ENCODE measurements at places on chromosomes 5 and 9.
A peak's percentile ranks its signal among the peaks of the same experiment; 100 is the strongest.

DNA sequence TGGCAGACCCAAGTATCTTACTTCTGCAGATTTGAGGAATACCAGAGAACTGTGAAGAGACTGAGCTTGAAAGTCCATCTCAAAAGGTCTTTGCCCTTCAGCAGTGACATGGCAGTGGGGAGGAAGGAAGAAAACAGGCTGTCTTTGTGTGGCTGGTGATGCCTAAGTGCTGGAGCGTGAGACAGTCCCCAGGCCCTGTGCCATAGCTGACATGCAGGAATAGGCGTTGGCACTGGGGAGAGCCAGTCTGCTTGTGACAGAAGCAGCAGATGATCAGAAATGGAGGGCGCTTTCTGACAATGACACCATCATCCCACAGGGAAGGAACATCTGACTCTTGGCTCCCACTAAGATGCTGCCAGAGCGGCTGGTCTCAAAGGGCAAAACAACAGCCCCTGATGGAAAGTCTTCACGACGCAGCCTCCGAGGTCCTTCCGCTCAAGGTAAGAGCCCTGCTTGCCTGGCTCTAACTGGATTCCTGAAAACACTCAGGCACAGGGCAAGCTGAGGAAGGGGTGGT, 15.5 kb upstream of the GLRX start:
- no peaks in the 10 kb centered on the region for H3K27me3 ChIP-seq
- no peak overlapping the region for H3K4me3 ChIP-seq
- no peak overlapping the region for H3K27ac ChIP-seq
- peaks cover 24% of the 10 kb centered on the region for H3K4me1 ChIP-seq
- DNase-seq: no peak
- H3K36me3 ChIP-seq: no peaks in the 10 kb centered on the region

DNA sequence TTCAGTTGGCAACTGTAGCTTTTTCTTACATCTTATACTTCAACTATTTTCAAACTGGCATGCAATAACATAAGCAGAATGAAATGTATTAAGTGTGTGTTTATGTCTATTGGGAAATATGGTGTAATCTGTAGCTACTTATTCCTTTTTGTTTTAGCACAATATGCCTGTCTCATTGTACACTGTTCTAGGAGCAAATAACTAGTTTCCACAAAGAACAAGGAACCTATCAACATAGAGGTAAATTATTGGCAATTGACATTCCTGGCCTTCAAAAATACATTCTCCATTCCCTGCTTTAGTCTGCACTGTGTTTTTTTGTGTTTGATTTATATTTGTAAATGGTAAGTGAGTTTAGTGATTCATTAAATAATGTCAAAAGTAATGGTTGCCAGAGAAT, 75.7 kb downstream of the FBXL7 start:
- no peaks in the 10 kb centered on the region for H3K36me3 ChIP-seq
- no peak for DNase-seq
- H3K4me3 ChIP-seq: no peak overlapping the region
- H3K4me1 ChIP-seq: no peaks in the 10 kb centered on the region
- H3K27ac ChIP-seq: no peak overlapping the region
- H3K27me3 ChIP-seq: no peaks in the 10 kb centered on the region

- no peak overlapping the region for H3K4me3 ChIP-seq
- no peak for DNase-seq
- no peaks in the 10 kb centered on the region for H3K4me1 ChIP-seq
- no peaks in the 10 kb centered on the region for H3K36me3 ChIP-seq
- H3K27ac ChIP-seq: no peak overlapping the region
- H3K27me3 ChIP-seq: no peaks in the 10 kb centered on the region
These were observed 140.6 kb downstream of the SLF1 start for GRCh38 chr5:94759022-94759421.

DNA sequence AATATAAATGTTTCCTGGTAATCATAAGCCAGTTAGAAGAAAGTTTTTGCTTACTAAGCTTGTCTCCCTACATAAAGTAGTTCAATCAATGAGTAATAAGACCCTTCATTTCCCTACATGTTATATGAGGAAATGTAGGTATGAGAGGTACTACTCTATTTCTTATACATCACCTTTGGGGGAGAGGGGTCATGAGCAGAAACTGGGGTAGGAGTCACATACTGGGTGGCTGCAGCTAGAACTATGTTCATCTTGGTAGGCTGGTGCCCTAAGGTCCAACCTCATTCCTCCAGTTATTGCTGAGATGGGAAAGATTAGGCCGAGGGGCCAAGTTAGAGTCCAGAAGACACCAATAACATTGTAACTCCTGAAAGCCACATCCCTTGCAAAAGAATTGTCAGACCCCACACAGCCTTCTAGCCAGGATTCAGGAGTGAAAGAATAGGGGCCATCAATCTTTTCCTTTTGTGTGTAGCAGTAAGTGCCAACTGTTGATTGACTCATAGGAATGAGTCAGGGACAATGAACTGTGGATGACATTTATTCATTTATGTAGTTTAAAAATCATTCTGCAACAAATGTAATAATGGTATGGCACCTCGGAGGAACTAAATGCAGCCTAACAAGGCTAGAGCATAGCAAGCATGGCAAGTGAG, 21.6 kb upstream of the SREK1 start:
- H3K4me1 ChIP-seq: no peaks in the 10 kb centered on the region
- no peak overlapping the region for H3K4me3 ChIP-seq
- no peaks in the 10 kb centered on the region for H3K36me3 ChIP-seq
- H3K27me3 ChIP-seq: no peaks in the 10 kb centered on the region
- no peak for DNase-seq

- DNase-seq: peak; percentile 49
- no peak overlapping the region for H3K27ac ChIP-seq
- no peaks in the 10 kb centered on the region for H3K36me3 ChIP-seq
- H3K4me3 ChIP-seq: no peak overlapping the region
- H3K27me3 ChIP-seq: no peaks in the 10 kb centered on the region
- no peaks in the 10 kb centered on the region for H3K4me1 ChIP-seq
These were observed 17.8 kb downstream of the NUDT2 start for GRCh38 chr9:34346873-34347799.

DNA sequence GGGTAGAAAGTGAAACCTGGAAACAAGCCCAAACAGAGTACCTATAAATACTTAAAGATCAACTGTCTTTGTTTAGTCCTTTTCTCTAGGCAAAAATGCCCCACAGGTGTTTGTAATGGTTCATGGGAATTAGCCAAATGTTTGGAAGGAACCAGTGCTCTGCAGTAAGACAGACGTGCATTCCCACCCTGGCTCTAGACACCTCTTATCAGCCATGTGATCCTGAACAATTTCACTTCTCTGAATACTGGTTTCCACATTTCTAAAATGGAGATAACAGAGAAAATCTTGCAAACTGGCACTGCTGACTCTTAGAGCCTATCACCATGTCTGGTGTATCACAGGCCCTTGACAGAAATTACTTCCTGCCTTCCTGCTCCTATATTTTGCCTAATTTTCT, 30.0 kb downstream of the GLIS3 start:
- DNase-seq: no peak
- H3K4me1 ChIP-seq: no peaks in the 10 kb centered on the region
- H3K4me3 ChIP-seq: no peak overlapping the region

DNA sequence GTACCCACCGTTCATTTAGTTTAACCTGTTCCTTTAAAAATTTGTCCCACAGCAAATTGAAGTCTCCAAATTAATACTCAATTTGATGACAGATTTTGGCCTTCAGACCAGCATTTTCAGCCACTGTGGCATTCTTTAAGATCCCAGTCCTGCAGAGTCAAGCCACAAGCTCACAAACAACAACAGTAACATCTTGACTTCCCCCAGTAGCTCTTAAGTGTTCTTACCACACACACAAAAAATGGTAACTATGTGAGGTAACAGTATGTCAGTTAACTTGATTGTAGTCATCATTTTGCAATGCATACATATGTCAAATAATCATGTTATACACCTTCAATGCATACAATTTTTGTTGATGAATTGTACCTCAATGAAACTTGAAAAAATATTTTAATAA, 247.9 kb downstream of the LURAP1L start:
- no peaks in the 10 kb centered on the region for H3K27me3 ChIP-seq
- no peak for DNase-seq
- no peak overlapping the region for H3K4me3 ChIP-seq
- no peak overlapping the region for H3K27ac ChIP-seq

GRCh38 chr5:158178535-158178934, 319.6 kb upstream of the CLINT1 start:
- H3K36me3 ChIP-seq: no peaks in the 10 kb centered on the region
- no peaks in the 10 kb centered on the region for H3K27me3 ChIP-seq
- H3K4me3 ChIP-seq: no peak overlapping the region
- no peak overlapping the region for H3K27ac ChIP-seq

DNA sequence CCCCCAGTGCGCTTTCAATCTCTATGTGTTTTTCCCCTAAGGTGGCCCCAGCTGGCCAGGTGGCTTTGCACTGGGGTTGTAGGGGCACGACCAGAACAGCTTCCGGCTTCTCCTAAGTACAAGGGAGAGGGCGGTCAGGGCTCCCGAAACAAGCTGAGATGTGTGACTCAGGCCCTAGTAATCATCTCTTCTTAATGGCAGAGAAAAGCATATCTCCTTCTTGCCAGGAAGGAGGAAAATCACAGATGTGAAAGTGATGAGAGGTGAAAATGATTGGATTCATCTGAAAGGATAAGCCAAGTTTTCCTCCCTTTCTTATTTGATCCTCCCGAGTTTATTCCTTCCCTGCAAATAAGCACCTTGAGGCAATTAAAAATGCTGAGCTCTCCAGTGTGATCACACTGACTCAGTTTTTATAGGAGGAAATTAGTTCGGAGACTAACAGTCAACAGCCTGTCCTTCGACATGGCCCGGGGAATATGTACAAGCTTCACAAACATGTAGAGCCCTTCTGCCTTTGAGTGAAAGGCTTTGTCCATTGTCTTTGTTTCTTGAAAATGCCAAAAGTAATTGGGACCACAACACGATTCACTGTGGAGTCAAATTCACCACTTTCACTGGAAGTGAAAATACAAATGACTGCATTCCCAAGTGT, 514.8 kb downstream of the PSAT1 start:
- no peak overlapping the region for H3K4me3 ChIP-seq
- H3K27ac ChIP-seq: no peak overlapping the region
- H3K27me3 ChIP-seq: no peaks in the 10 kb centered on the region
- H3K36me3 ChIP-seq: no peaks in the 10 kb centered on the region

DNA sequence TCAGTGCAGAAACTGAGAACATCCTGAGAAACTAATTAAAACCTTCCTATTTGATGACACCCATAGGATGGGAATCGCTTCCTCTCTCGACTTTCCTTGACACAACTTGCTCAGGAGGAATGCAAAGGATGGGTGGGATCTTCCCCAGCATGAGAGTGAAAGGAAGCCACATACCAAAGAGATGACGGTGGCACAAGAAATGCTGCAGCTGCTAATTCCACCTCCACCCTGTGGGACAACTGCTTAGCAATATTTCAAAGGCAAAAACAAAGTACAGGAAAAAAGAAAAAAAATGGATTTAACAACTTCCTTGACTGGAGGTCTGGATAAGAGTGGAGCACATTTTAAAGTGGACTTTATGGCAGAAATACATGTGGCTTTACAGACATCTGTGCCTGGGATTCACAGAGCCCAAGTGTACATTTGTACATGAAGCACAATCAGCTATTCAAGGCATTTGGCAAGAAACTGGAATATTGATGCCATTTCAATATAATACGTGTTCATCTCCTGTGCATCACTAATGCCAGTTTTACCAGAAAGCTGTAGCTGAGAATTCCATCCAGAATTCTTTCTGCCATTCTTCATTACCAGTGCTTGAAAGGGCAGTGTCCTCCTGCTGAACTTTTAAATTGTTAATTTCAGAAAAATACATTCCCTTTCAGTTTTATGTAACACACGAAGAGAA, 359.2 kb upstream of the ACTBL2 start:
- peak overlapping the region; percentile 72 for H3K27ac ChIP-seq
- DNase-seq: peak; percentile 86
- peaks cover 11% of the 10 kb centered on the region for H3K4me1 ChIP-seq
- H3K36me3 ChIP-seq: no peaks in the 10 kb centered on the region
- no peaks in the 10 kb centered on the region for H3K27me3 ChIP-seq

- H3K27me3 ChIP-seq: no peaks in the 10 kb centered on the region
- DNase-seq: no peak
- no peaks in the 10 kb centered on the region for H3K36me3 ChIP-seq
- H3K4me3 ChIP-seq: no peak overlapping the region
These were observed 72.6 kb upstream of the DMRTA1 start for GRCh38 chr9:22374051-22374450.

Data from A673 (cell line).